Kidney glomerular epithelial cell (primary cell): ENCODE measurements at places on chromosomes 1 and 21.

- DNase-seq, result no peak
These were observed 199.3 kb upstream of the DEPDC1 start for GRCh38 chr1:68696221-68696620.

DNA sequence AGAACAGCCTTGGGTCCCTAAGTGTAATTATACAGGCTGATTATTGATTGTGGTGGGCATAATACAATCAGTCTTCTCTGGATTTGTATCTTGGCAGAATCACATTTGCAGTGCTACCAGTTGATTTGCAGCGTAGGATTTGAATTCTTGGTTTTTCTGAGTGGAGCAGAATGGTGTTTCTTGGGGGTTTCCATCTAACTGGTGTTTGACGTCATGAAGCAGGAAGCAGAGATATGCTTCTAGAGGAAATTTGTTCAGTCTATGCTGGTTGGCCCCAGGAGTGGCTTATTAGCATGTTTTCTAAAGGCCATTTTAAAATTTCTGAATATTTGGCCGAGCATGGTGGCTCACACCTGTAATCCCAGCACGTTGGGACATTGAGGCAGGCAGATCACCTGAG, 3.4 kb downstream of the CTTNBP2NL start:
- no peak for DNase-seq

GRCh38 chr1:186175588-186175987, 199.5 kb downstream of the TPR start:
- DNase-seq, result no peak

GRCh38 chr1:116766616-116767469, 12.6 kb downstream of the CD2 start:
- no peak for DNase-seq

GRCh38 chr1:7783178-7783711, 846 bp upstream of the PER3 start:
- no peak for DNase-seq

DNA sequence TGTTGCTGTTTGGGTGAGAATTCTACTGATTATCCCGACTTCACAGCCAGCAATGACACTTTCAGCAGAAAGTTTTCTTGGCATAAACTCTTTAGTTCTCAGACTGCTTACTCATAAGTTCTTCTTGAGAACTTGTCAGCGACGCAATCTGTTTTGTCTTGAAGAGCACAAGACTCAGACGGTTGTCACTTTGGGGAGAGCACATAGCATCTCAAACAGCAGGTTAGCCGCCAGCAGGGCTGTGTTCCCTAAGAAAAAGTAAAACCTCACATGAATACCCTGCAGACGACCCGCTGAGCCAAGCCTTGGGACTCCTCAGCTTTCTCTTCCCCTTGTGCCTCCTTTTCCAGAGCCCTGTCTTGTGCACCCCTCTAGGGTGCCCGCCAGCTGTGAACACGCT, 11.4 kb downstream of the AGMAT start:
- DNase-seq, result no peak

- DNase-seq, result peak; percentile 61
These were observed 12.6 kb upstream of the PSMA5 start for GRCh38 chr1:109438798-109439297.

GRCh38 chr1:169885207-169885606, 8.5 kb downstream of the SCYL3 start:
- DNase-seq, result no peak

GRCh38 chr1:154626456-154627256, 18.7 kb upstream of the ADAR start:
- DNase-seq, result no peak

DNA sequence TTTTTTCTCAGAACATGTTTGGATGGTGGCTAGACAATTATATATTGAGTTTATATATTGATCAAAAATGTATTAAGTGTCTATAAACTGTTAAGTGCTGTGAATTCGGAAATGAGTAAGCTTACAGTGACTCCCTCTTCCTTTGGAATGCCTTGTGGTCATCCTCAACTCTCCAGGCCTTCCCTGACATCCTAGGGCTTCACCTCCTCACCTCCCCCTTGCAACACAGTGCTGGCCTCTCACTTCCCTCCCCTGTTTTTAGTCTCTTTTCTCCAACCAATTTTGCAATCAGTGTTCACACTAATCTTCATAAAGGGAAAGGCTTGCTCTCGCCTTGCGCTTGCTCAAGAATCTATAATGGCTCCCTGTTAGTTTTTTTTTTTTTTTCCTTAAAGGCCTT, 95.1 kb upstream of the C1orf21 start:
- DNase-seq, result no peak

DNA sequence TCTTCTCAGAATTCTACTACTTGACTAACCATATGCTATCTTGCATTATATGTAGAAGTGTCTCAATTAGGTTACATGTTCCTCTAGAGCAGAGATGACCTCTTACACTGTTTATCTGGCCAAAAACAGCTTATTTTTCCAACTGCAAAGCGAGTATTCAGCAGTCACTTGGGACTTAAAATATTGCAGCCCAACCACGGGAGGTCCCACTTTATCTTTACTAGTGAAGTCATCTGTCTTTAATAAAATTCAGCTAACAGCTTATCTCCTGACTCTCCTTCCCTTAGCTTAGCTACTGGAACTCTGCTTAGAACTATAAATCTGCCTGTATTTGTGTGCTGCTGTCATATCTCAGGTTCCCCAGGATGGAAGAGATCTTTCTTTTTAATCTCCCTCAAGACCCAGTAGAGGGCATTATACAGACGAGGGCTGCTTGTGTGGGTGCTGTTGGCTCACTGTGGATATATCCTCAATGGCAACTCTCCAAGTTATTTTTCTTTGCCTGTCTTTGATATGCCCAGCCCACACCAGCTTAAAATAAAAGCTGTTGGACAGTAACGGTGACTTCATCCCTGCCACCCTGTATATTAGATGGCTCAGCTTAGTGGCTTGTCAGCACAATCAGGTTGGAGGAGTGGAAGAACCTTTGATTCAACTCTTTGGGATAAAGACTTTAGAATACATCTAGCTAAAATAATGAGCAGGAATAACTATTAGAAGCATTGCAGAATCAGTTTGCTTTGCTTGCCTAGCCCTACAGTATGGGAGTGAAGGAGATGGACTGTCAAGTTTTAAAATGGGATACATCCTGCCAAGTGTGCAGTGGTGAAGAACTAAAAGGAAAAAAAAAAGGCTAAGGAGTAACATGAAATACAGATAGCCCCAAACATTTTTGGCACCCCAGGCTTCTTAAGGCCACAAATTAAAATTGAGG, 9.6 kb downstream of the ENSA start:
- peak; percentile 92 for DNase-seq

- no peak for DNase-seq
These were observed 18.3 kb downstream of the SUSD4 start for GRCh38 chr1:223345720-223346119.

GRCh38 chr1:16717336-16718098, 22.8 kb upstream of the RNU1-4 start:
- peak; percentile 13 for DNase-seq

GRCh38 chr1:228394571-228395394, 11.9 kb downstream of the TRIM11 start:
- DNase-seq, result no peak

GRCh38 chr1:202184750-202185460, 8.7 kb upstream of the LGR6 start:
- DNase-seq, result peak; percentile 76

DNA sequence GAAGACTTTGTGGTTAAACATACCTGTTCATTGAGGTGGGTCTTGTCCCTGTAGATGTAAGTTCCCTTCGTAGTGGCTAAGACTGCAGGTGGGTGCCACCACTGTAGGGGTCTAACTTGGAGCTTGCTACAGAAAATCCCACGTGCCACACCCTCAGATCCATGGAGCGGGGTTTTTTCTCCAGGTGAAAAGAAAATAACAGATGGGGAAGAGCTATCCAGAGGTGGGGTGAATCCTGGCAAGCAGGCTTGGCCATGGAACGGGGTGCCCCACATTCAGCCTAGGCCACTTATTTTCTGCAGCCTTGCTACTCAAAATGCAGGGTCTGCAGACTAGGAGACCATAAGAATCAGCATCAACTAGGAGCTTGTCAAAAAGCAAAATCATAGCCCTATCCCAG, 24.0 kb downstream of the EXOC8 start:
- no peak for DNase-seq

- peak; percentile 4 for DNase-seq
These were observed 9.4 kb upstream of the FMO3 start for GRCh38 chr1:171081314-171081753.

DNA sequence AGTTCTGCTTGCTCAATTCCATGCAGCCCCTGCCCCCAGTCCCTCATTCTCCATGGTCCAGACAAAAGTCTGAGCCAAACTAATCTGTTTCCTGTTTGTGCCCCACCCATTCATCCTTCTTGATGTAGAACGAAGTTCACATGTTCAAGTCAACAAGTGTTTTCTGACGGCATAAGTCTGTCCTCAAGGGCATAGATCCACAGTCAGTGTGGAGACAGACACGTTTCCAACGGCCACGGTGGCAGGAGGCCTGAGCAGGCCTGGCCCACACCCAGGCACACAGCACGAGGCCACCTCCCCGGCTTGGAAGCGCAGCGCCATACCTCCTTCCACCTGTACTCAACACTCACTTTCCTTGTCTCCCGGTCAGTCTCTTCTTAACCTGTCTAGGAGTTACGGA, 16.1 kb downstream of the ADORA1 start:
- DNase-seq, result no peak

DNA sequence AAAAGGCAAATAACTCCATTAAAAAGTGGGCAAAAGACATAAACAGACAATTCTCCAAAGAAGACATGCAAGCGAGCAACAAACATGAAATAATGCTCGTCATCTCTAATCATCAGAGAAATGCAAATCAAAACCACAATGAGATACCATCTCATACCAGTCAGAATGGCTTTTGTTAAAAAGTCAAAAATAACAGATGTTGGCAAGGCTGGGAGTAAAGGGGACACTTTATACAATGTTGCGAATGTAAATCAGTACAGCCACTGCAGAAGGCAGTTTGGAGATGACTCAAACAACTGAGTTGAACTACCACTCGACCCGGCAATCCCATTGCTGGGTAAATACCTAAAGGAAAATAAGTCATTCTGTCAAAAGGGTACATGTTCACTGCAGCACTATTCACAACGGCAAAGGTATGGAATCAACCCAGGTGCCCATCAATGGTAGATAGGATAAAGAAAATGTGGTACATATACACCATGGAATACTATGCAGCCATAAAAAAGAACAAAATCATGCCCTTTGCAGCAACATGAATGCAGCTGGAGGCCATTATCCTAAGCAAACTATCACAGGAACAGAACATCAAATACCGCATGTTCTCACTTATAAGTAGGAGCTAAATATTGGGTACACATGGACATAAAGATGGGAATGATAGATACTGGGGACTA, 25.9 kb downstream of the TSPAN2 start:
- no peak for DNase-seq

GRCh38 chr1:230176326-230176725, 109.3 kb downstream of the GALNT2 start:
- DNase-seq, result no peak

DNA sequence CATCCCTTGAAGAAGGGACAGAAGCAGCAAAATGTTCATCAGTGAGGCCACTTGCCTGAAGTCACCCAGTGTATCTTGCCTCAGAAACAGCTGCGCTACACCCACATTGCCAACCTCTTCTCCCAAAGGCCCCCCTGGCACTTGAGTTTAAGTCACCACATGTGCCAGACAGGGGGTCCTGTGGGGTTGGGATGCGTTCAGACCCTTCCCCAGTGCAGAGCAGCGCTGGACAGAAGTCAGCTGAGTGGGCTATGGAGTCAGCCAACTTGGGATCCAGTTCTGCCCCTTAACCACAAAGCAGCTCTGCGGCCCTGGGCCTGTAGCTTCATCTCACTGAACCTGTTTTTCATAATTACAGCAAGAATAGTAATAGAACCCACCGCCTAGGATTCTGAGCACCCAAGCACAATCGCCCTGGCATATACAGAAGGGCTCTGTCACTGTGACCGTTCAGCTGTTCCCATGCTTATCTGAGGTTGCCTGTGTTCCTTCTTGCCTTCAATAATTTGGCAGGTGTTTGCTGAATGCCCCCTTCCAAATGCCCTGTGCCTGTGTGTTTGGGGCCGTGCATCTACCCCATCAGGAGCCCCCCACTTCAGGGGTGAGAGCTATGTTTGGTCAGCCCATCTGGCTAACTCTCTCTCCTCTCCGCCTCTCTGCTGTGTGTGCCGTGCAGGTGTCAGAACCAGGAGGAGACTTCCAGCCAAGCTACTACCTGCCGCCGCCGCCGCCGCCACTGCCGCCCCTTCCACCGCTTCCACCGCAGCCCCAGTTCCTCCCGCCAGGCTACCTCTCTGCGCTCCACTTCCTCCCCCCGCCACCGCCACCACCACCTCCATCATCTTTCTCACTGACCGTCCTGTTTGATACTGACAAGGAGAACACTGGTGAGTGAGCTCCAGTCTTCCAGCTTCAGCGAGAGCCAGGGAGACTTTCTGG, 5.0 kb downstream of the DMRTB1 start:
- DNase-seq, result no peak

DNA sequence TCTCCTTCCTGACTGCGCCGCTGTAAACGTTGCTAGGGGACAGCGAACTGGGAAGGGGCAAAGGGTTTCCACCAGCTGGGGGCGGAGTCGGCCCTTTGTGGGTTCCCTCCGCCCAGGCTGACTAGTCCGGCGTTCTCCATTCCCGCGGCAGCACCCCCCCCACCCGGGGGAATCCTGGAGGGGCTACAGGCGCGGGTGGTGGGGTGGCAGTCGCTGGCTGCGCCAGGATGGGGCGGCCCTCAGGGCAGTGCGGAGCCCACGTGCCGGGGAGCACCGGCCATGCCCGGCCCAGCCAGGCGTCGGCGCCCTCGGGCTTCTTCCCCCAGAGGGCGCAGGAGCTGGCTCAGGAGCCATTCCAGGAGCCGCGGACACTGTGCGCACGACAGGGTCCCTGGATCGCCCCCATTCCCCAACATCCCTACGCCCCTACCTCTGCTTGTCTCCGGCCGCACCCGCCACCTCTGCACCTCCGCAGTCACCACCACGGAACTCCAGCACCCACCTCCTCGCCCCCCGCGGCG, 476 bp downstream of the BATF3 start:
- DNase-seq, result no peak

DNA sequence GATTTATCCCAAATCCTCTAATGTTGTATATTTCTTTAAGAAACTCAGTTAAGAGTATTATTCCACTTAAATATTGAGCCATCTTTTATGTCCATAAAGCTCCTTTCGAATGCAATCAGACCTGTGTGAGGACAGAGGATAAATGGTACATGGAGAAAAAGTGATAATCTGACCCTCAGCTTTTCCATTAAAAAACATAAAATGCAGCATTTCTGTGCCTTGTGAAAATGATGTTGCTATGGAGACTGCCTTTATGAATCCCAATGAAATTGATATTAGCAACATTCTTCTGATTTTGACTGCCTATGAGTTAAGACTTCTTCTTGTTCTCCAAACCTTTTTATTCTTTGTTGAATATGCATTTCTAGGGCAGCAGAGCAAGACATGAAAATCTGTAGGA, 44.1 kb upstream of the CYYR1 start:
- DNase-seq, result no peak

GRCh38 chr1:77541162-77541545, 141.3 kb downstream of the ZZZ3 start:
- DNase-seq, result no peak

GRCh38 chr21:16186742-16187141, 457.0 kb downstream of the USP25 start:
- DNase-seq, result no peak
